A549 treated with GW870086 at 1 μM for 4 hours (cell line): ENCODE measurements at places on chromosomes 7 and 10. TPM values are rescaled to one million over a fixed set of nuclear protein-coding genes. Genes with fewer than 3 reads are reported as not detected.

Gene SLC26A5
- not detected in 5 replicates for total RNA-seq

Gene TEX47
- total RNA-seq = not detected in 5 replicates

Gene TSPAN12
- 0.38 to 0.63 TPM (median 0.49 TPM) in 5 replicates for total RNA-seq

Gene OPALIN
- total RNA-seq = not detected in 5 replicates

Gene MCM7
- total RNA-seq = 221 to 243 TPM (median 236 TPM) in 5 replicates

Gene UTF1
- total RNA-seq = 0.12 TPM in 1 of 5 replicates, not detected in the others

Gene HOXA3
- 3.4 to 7.7 TPM (median 6.4 TPM) in 5 replicates for total RNA-seq

Gene TNPO3
- 38.8 to 42.8 TPM (median 42.3 TPM) in 5 replicates for total RNA-seq
